Renal cortical epithelial cell (primary cell): ENCODE measurements at places on chromosomes 3 and 15.

GRCh38 chr3:25587094-25587493, 77.6 kb downstream of the TOP2B start:
- peak; percentile 36 for DNase-seq

DNA sequence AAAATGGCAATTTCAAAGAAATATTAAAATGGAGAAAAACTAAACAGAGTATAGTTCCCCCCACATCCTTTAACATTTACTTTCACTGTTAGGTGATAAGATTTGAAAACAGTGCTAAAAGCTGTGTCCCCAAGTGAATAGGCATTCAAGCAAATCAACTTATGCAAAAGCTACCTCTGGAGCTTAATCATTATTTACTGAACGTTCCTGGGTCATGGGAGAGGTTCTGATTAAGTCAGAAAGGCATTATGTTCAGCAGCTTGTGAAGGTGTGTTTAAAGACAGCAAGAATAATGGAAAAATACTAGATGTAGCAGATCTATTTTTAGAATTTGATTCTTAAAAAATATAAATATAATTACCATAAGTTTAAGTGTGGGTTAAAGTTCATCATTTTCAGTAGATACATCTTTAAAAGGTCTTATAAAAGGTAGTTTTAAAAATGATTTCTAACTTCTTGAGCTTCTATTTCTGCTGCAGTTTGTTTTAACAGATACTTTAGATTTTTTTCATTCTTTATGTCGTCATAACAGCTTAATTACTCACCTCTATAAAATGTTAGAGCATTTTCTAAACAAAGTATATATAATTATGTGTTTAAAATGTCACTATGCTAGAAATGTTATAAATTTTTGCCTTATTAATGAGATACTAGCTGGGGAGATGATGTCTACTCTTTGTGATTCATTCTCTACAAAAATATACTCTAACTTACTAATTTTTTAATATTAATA, 127.9 kb downstream of the MITF start:
- DNase-seq, result peak; percentile 98

DNA sequence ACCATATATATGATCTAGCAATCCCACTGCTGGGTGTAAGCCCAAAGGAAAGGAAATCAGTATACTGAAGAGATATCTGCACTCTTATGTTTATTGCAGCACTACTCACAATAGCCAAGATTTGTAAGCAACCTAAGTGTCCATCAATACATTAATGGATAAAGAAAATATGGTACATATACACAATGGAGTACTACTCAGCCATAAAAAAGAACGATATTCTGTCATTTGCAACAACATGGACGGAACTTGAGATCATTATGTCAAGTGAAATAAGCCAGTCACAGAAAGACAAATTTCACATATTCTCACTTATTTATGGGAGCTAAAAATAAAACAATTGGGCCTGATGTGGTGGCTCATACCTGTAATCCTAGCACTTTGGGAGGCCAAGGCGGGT, 21.9 kb upstream of the ARNT2 start:
- DNase-seq, result no peak

- no peak for DNase-seq
Observed at GRCh38 chr3:58683001-58683458, 16.5 kb upstream of the FAM3D start.

GRCh38 chr3:44899683-44900367, 25.4 kb downstream of the TGM4 start:
- DNase-seq, result no peak

DNA sequence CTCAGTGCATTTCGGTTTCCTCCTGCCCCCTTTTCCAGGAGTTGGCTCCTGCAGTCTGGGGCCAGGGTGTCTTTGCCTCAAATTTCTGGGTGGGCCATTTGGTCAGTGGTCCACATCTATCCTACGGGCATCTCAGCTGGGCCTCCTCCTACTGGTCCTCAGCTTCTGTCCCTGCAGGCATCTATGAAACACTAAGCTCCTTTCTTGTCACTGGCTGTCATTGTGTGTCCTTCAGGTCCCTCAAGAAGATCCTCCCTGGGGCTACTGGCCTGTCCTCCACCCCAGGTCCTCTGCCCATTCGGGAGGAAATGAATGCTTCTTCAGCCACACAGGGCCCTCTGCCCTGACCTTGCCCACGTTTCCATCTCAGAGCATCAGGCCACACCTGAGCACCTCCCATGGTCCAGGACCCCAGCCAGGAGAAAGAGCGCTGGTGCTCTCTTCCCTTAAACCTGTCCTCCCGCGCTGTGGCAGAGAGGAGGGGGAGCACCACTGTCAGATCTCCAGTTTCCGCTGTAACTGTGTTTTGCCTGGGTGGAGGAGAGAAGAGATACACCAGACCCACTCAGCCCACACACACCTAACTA, 1.8 kb downstream of the PRR23E start:
- DNase-seq, result no peak

DNA sequence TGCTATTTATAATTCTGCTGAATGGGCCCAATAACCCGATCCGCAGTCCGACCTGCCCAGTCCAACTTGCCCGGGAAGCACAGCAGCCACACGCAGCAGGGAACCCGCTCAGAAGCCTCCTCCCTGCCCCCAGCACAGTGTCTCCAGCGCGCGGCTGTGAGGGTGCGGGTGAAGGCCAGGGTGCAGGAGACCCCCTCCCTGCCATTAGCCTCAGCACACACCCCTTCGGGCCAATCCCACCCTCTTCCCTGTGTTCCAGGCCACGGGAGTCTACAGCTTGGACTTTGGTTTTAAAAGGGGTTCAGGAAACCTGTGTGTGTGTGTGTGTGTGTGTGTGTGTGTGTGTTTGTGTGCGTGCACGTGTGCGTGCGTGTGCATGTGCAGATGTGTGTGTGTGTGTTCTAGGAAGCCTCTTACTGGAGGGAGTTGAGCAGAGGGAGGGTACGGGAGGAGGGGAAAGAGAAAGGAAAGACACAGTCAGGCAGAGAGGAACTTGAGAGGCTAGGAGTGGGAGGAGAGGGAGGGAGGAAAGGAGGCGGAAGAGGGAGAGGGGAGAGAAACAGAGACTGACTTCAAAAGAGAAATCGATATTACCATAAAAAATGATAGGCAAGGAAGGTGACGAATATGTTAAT, 34.2 kb downstream of the ATP2B2 start:
- DNase-seq, result no peak

GRCh38 chr15:64902863-64903262, 8.8 kb upstream of the ANKDD1A start:
- DNase-seq, result no peak

DNA sequence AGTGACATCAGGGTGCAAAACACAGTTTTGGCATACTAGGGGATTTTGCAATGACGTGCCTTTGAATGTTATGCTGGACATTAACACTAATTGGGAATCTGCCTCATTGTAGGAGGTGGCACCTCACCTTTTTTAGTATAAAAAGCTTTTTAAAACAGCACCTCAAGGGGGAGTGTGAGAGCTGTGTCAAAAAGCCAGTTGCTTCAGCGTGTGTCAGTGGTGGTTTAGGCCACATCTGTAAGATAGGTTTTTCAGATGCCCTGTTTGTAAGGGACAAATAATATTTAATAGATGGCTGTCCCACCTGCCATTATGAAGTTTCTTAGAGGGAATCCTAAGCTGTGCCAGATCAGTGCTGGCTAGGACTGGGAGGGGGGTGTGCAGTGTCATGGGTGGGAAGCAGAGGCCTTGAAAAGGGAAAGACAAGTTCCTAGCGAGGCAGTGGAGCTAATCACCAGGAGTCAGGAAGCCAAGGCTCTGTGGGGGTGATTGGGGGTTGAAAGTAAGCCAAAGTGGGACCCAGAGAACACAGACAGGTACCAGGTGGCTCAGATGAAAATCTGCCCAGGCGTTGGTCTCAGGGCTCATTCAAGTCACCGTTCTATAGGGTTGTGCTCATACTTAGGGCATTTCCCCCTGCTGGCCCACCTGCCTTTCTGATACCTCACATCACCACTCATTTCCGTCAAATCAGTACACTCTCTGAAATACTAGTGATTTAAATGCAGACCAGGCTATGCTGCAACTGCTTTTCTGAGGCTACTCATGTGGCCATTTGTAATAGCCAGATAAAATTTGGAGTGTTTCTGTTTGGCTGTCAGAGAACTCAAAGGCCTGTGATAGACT, 120.5 kb downstream of the BBX start:
- DNase-seq, result peak; percentile 22

DNA sequence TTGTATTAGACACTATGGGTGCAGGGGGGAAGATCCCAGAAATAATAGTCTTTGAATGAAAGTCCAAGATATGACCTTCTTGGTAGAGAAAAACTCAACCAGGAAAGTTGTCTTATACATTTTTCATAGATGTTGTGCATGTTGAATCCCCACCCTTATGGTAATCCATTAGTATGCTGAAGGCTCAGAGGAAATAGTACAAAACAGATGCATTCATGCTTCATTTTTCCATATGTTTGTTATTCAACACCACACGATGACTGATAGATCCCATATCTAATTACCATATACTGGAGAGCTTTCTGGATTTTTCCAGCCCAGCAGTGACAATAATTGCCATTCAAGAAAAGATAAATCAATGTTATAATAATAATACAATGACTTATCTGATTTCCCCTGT, 487.4 kb downstream of the FGF12 start:
- no peak for DNase-seq

DNA sequence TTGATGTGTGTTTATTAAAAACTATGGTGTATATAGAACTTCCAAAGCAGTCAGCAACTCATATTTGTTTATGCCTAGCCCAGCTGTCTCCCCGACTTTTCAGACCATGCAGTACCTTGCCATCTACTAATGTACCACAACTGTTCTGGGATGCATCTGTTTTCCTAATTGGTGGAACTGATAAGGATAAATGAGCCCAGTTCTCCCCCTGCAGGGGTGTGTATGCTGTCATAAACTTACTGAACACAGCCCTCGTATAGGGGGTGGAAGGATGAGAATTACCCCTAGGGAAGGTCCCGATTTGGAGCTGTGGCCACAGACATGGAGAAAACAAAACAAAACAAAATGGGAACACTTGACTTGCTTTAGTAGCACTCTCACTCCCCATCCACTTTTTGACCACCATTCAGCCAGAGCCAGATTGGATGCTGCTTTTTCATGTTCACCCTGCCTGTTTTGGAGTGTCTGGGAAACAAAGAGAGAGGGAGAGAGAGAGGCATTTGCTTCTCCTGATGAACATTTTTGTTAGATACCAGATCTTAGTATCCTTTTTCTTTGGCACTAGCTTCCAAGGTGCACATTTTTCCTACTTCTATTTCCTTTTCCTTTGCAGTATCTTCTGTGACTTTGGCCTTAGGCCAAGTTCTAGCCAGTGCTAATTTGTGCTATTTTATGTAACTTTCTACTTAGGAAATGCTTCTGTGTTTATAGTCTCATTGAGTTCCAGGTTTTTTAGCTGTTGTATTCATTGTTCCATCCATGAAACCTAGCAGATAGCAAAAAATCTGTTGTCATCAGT, 29.1 kb downstream of the CADM2 start:
- no peak for DNase-seq

DNA sequence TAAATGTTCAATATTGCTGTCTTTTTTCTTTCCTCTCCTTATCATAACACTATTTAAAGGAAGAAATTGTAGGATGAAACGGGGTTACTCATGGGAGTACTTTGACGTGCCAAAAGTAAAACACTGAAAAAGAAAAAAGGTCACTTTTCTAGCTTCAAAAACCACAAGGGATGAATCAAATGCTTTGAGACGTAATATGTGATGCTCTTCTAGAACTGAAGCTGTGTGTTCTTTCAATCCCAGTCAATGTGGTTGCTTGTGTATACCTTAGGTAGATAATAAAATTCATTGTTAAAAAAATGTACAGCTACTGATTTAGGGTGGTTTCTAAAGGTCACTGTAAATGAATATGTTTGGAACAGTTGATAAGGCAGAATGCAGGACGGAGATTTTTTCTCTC, 538.8 kb upstream of the ZNF717 start:
- no peak for DNase-seq

DNA sequence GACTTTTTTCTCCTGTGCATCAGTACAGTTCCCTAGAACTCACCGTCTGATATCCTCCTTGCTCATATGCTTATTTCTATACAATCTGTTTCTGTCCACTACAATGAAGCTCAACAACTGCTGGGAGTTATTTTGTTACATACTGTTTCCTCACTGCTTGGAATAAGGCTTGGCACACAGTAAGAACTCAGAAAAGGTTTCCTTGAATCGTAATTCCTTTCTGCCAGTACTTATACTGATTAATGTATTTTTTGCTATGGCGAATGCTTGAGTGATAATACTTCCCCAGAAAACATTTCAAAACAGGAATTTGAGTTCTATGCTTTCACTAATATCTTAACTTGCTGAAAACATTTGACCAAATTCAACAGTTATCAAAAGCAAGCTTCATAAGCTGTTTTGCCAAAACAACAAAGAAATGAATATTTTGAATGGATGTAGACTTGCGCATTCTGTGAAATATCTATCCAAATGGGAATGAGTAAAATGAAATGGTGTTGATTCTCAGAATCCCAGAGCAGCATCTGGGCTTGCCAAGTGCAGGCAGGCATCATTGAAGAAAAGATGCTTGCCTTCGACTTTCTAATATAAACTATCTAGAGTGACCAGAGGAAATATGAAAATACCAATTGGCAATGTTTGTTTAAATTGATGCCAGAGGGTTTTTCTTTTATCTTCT, 286.3 kb downstream of the RAP2B start:
- no peak for DNase-seq

- peak; percentile 80 for DNase-seq
Observed at GRCh38 chr3:3683261-3683660, 116.0 kb upstream of the LRRN1 start.

DNA sequence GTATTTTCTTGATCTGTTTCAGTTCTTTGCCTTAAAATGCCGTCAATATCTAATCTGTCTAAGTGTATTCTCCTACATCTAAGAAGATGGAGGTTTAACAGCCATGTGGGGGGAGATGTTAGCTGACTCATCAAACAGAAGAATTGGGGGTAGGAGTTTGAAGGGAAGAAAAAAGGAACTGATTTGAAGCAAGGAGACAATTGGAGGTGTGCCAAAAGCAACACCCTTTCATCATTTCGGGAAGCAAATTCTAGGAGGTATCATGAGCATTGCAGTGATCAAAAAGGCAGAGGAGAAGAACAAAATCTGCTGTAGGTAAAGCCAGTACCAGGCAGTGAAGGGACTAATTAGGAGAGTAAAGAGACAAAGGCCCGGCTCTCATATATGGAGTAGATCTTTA, 337.3 kb upstream of the TBC1D5 start:
- DNase-seq, result no peak

GRCh38 chr3:190224863-190225692, 97.2 kb downstream of the CLDN1 start:
- peak; percentile 48 for DNase-seq

DNA sequence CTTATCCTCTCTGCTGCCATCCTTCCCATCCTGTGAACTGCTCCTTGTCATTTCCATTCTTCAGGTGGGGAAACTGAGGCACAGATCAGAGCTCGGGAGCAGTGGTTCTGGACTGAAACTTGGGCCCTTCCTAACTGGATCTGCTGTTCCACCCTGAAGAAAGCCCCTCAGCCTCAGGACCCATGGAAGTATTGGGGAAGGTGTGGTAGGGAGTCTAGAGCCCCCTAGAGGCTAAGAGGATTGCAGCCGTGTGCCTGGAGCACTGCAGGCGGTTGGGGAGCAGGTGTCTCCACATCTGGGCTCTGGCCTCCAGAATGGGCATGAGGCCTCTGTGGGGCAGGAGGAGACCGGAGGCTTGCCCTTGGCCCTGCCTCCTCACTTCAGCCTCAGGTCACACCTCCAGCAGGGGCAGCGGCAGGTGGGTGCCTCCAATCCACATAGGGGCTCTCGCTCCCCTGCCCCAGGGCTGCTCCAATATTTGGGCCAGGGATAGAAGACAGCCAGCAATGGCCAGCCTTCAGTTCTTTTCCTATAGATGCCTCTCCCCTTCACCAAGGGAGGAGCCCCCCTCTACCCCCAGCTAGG, 28.1 kb downstream of the DNAJB8 start:
- DNase-seq, result no peak
